Mucosa of gallbladder (tissue), 1 donor: ENCODE measurements at places on chromosomes 6 and 20. TPM values are rescaled to one million over a fixed set of nuclear protein-coding genes. Genes with fewer than 3 reads are reported as not detected.

- DNase-seq, result peak; percentile 23
Measured at GRCh38 chr6:129370268-129370916, 339.6 kb downstream of the ARHGAP18 start.

DNA sequence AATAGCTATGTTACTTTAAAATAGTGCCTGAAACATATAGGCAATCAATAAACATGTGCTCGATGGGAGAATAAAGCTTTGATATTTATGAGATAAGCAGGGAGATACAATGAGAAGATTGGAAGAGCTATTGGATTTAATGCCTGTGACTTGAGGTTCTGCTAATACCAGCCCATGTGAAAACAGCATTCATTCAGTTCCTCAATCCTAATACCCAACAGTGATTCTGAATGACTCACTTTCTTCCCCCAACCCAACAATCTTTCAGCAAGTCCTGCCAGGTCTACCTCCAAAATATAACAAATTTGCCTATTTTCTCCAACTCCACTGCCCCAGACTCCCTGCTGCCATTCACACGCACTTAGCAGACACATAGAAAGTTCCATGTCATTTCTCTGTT is 26.6 kb upstream of the KLHL31 start:
- no peak for DNase-seq

GRCh38 chr20:22861990-22862389 is 173.1 kb upstream of the SSTR4 start:
- no peak for DNase-seq

- no peak for DNase-seq
Measured at GRCh38 chr6:72760114-72760793, 138.4 kb downstream of the KCNQ5 start.

Gene LHFPL5
- 0.69 TPM for total RNA-seq

Gene AGPAT1
- 88.4 TPM for total RNA-seq

Gene HRH3
- not detected for total RNA-seq
